ENCODE measurements at places on chromosomes 13 and 19. TPM values are rescaled to one million over a fixed set of nuclear protein-coding genes. Genes with fewer than 3 reads are reported as not detected.

TINCR gene
- total RNA-seq: 0.21 TPM

ZNF77 gene
- total RNA-seq: 4.7 TPM

PRR20D gene
- not detected for total RNA-seq

ICAM4 gene
- not detected for total RNA-seq

CEACAM5 gene
- total RNA-seq: not detected

ZNF283 gene
- total RNA-seq: 14.7 TPM

PNMA8C gene
- not detected for total RNA-seq

ZNF550 gene
- 17.6 TPM for total RNA-seq

CYSLTR2 gene
- total RNA-seq: not detected

KLK4 gene
- total RNA-seq: not detected

EFNB2 gene
- total RNA-seq: 45.7 TPM

ZNF415 gene
- not detected for total RNA-seq

GIPR gene
- not detected for total RNA-seq

PTGER1 gene
- total RNA-seq: 0.29 TPM

FREM2 gene
- total RNA-seq: not detected

SIGLEC9 gene
- not detected for total RNA-seq

PRSS57 gene
- total RNA-seq: not detected

ZNF625 gene
- not detected for total RNA-seq

ZNF850 gene
- total RNA-seq: 1.2 TPM

PSG7 gene
- total RNA-seq: not detected

DCLK1 gene
- total RNA-seq: 0.44 TPM

SHISA7 gene
- total RNA-seq: not detected

FXYD3 gene
- total RNA-seq: 6.9 TPM

ZNF536 gene
- total RNA-seq: not detected

FPR1 gene
- 6.2 TPM for total RNA-seq

ZFP36 gene
- 83.7 TPM for total RNA-seq

TEX29 gene
- total RNA-seq: not detected

- no peak for DNase-seq
Measured at GRCh38 chr13:99192480-99192879, 8.2 kb upstream of the UBAC2 start.

DNA sequence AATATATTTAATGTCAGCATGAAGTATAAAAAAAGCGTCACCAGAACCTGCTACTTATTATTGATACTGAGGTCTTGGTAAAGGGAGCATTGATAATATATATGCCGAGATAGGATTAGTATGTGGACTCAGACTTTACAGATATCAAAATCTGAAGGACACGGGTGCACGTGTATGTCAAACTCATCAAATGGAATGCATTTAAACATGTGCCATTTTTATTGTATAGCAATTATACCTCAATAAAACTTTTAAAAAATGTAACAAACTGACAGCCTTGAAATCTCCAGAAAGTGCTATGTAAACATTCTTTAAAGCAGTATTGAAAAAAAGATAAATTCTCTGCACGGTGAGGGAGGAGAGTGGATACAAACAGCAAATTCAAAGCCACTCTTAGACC lies 157.9 kb downstream of the RNF17 start:
- no peak for DNase-seq

- no peak for DNase-seq
Measured at GRCh38 chr13:36680913-36681312, 7.1 kb downstream of the SERTM1 start.

DNA sequence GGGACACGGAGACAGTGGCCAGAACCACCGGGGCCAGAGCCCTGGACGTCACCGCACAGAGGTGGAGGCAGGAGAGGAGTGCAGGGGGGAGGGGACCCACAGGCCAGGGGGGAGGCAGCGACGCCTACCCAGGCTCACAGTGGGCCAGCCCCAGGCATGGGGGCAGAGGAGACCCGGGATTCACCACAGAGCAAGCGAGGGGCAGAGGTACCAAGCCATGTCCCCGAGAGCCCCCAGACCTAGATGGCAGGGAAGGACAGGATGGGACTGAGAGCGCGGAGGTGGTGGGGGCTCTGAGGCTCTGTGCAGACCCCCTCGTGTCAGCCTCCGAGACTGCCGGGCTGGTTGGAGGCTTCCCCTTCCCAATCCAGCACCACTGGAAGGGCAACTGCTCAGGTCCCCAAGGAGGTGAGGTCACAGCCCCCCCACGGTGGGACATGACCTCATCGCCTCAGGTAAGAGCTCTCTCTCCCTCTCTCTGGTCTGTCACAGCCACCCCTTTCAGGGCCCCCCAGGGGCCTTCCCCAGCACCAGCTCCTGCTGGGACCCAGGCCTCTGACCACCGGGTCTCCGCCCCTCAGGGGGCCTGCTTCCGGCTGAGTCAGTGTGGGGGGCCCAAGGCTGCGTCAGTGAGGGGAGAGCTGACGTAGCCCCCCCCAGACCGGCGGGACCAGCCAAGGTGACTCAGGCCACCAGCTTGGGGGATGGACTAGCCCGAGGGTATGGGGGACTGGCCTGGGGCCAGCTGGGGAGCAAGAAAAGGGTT lies 2.2 kb upstream of the IL11 start:
- DNase-seq: no peak

GRCh38 chr13:85853161-85853894 lies 54.1 kb upstream of the SLITRK6 start:
- DNase-seq: no peak

- DNase-seq: no peak
Measured at GRCh38 chr13:103370790-103371189, 304.6 kb upstream of the SLC10A2 start.

GRCh38 chr19:7521551-7522071 lies 813 bp upstream of the MCOLN1 start:
- DNase-seq: no peak

GRCh38 chr13:114144606-114145244 lies 12.3 kb upstream of the RASA3 start:
- DNase-seq: no peak

DNA sequence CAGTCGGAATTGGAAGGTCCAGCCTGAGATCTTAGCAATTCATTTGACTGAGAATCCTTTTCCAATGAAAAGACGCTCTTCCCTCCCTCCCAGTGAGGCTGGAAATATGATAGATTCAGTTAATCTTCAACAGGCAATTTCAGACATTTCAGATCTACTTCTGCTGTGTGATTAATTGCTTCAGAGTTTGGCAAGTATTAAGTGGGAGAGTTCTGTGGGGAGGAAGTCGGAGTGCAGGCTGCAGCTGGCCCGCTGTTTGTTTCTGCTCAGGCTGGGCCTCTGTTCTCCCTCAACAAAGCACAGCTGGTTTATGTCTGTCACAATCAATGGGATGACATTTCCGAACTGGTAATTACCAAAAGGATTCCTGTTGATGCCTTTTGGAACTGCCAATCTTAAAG lies 178.2 kb downstream of the NDFIP2 start:
- DNase-seq: no peak

GRCh38 chr13:102667023-102667422 lies 27.8 kb downstream of the METTL21C start:
- no peak for DNase-seq

GRCh38 chr13:60945396-60945795 lies 470.3 kb downstream of the PCDH20 start:
- no peak for DNase-seq

- DNase-seq: no peak
Measured at GRCh38 chr19:40616941-40617340, 15.8 kb downstream of the LTBP4 start.

DNA sequence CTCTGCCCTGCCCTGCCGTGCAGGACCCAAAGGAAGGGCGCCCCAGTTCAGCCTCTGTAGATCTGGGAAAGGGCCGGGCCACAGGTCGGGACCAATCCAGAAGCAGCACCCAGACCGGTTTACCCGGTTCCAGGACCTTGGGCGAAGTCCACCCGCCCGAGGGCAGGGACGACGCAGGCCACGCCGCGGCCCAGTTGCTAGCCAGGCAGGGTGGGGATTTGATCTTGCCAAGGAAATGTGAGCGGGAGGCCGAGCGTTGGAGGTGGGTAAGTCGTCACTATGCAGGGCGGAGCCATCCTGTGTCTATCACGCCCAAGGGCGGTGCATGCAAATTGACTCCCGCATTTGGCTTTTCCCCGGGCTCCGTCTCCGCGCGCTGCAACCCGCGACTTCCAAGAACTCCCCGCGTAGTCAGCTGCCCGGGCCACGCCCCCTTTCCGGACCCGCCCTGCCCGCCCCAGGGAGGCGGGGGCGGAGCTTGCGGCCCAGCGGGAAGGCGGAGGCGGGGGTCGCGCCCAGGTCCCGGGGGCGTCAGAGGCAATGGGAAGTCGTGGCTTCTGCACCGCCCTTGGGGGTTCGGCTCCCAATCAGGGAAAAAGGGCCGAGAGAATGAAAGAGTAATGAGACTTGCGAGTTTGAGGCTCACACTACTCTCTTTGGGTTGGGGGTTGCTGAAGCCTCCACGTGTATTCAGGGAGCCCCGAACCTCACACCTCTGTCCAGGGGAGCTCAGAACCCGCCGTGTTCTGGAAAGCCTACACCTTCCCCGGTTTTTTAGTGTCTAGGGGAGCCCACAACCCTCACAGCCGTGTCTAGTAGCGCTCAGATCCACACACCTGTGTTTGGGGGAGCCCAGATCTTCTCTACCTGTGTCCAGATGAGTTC lies 12.8 kb downstream of the IER2 start:
- DNase-seq: peak; percentile 99

GRCh38 chr19:10270616-10271394 lies at the start of gene ICAM1:
Gene ICAM1 (plus strand): TSS chr19:10271120. CDS start chr19:10271160, 40 bp downstream.
- DNase-seq: peak; percentile 90

- DNase-seq: peak; percentile 36
Measured at GRCh38 chr13:74132776-74133656, 1.2 kb downstream of the KLF12 start.

- no peak for DNase-seq
Measured at GRCh38 chr13:57630661-57631595, 616 bp upstream of the PCDH17 start.

GRCh38 chr13:95193509-95194230 lies 107.6 kb downstream of the ABCC4 start:
- peak; percentile 5 for DNase-seq

- DNase-seq: no peak
Measured at GRCh38 chr13:82076496-82076895, 1735.6 kb upstream of the SPRY2 start.

DNA sequence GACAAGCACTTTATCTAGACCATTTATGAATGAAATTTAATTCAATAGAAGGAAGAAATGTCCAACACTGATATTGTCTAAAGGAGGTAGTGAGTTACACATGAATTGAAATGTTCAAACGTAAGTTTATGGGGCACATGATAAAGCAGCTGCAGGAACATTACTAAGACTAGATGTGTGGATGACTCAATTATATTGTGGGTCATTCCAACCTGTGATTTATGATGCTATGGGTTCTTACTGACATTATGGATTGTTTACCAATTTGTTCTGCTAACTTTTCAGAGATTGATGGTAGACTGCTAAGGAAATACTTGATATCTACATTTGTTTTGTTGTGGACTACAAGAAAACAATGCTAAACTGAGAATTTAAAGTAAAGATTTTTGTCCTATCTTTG lies 56.1 kb upstream of the ATXN8OS start:
- no peak for DNase-seq

- DNase-seq: peak; percentile 48
Measured at GRCh38 chr19:17873786-17874757, 2.3 kb downstream of the SLC5A5 start.

- DNase-seq: no peak
Measured at GRCh38 chr19:46885411-46885810, 24.6 kb downstream of the ARHGAP35 start.

- DNase-seq: no peak
Measured at GRCh38 chr19:47540748-47541147, 25.9 kb upstream of the NAPA start.

DNA sequence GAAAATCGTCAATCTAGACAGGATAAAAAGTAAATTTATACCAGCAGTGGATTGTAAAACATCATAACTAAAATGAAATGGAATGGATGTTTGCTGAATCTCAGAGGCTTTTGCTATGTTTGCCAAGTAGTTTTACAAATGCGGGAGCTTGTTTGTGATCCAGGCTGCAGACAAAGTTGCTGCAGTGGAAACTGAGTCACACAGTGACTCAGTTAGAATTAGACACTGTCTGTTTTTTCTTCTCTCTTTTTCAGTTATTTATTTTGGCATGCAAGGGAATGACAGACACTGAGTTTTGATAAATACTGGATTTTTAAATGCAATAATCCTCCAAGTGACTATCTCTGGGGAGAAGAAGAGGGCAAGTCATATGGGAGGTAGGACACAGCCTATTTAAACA lies 4.6 kb upstream of the PNMA8A start:
- no peak for DNase-seq

DNA sequence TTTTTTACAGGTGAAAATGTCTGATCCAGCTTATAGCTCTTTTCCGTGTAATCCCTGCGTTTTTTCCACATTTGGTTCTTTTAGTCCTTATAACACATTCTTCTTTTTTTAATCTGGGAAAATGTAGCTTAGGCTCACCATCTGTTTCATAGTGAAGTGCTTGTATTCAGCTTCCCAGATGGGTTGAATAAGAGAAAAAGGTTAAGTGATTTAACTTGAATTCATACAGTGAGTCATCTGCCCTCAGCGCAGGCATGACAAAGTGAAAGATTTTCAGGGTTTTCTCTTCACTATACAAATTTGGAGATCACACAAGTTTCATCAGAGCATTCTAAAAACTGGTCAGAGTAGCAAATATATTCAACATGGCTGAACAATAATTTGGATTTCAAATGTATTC lies 224.8 kb downstream of the SPRY2 start:
- DNase-seq: peak; percentile 29

GRCh38 chr19:49596954-49597702 lies 6.1 kb downstream of the PRR12 start:
- no peak for DNase-seq

DNA sequence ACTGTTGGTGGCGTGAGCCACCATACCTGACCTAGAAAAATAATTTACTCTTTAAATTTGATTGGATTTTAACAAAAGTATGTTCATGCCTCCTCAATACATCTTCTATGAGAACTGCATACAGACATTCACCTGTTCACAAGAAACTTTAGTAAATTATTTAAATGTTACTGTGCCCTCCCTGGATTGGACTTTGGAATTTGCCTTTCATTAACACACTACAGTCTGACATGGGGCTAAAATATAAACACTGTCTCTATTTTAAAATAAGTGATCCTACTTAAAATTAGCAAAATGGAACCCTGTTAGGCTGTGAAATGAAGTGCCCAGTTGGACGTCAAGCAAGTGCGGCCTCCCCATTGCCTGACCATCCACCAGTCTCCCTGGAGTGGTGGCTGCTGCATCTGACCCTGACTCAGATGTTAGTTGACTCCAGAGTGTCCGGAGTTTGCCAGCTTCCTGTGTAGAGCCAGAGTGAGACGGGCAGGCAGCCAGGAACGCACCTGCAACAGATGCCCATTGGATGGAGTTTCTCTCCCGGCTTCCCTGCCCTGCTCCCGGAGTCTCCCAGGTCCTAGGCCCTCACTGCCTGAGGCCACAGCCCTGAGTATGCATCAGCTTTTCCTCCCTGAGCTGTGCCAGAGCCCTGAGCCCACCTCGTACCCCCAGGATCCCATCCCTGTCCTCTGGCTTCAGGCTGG lies 45.9 kb upstream of the ATP11A start:
- no peak for DNase-seq

GRCh38 chr19:2186071-2186846 lies 22.5 kb downstream of the DOT1L start:
- DNase-seq: no peak

- no peak for DNase-seq
Measured at GRCh38 chr19:45296355-45296754, 26.3 kb downstream of the CKM start.

Measured in MCF 10A (cell line).